Effector CD8-positive, alpha-beta T cell (primary cell): ENCODE measurements at places on chromosomes 3 and 15.
A peak's percentile ranks its signal among the peaks of the same experiment; 100 is the strongest.

- DNase-seq: no peak
Measured at GRCh38 chr3:126855374-126855773, 127.5 kb upstream of the PLXNA1 start.

- DNase-seq: no peak
Measured at GRCh38 chr3:17195856-17196604, 311.3 kb downstream of the PLCL2 start.

GRCh38 chr15:38564557-38565286 is at the start of gene RASGRP1:
Gene RASGRP1, minus strand, starts transcription at chr15:38564814. Its CDS starts 186 bp downstream, at chr15:38564628.
- peak; percentile 73 for DNase-seq

DNA sequence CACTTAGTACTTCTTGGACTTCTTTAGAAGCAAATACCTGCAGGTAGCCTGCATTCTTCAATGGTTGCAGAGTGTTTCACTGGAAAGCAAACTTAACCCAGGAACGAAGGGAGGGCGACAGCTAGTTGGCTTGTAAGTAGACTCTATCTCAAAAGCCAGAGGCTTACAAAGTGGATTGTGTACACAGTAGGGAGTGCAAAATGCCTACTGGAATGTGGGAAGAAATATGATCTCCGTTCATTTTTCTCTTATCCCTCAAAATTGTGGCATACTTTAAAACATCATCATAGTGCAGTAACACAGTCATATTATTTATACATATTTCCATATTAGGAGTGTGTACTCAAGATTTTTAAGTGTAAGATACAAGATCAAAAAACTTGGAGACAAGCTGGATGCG is 155.7 kb downstream of the LIPC start:
- DNase-seq: no peak

- no peak for DNase-seq
Measured at GRCh38 chr3:64856106-64856505, 168.3 kb upstream of the ADAMTS9 start.

DNA sequence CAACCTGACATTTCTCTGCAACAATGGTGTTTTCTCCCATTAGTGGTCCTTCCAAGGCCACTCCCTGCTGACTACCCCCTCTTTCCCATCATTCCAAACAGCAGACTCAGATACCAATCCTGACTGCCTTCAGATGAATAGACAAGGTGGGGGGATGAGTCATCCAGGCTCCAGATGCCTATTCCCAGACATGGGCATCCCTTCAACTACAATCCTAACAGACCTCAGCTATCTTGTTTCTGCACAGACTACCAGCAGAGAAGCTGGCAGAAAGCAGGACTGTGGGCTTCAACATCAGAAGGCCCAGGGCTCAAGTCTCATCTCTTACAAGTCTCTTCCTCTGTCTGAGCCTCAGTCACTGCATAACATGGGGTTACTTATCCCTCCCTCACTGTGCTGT is 2.2 kb downstream of the RBP1 start:
- DNase-seq: no peak

DNA sequence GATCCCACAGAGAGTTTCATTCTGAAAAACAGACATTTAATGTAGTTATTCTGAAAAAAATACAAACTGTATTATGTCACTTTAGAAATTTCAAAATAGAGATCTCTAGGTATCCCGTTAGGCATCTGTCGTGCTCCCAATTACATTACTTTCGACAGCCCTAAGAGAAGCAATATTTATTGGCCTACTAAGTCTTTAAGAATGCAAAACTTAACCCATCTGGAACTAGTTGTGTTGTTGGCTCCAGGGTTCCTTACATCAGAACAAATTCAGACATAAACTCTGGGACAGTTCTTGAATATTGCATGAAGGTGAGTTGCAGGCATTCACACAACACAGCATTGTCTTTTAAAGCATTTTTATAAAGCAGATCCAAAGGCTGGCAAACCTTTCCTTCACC is 498.4 kb downstream of the FHIT start:
- DNase-seq: no peak

DNA sequence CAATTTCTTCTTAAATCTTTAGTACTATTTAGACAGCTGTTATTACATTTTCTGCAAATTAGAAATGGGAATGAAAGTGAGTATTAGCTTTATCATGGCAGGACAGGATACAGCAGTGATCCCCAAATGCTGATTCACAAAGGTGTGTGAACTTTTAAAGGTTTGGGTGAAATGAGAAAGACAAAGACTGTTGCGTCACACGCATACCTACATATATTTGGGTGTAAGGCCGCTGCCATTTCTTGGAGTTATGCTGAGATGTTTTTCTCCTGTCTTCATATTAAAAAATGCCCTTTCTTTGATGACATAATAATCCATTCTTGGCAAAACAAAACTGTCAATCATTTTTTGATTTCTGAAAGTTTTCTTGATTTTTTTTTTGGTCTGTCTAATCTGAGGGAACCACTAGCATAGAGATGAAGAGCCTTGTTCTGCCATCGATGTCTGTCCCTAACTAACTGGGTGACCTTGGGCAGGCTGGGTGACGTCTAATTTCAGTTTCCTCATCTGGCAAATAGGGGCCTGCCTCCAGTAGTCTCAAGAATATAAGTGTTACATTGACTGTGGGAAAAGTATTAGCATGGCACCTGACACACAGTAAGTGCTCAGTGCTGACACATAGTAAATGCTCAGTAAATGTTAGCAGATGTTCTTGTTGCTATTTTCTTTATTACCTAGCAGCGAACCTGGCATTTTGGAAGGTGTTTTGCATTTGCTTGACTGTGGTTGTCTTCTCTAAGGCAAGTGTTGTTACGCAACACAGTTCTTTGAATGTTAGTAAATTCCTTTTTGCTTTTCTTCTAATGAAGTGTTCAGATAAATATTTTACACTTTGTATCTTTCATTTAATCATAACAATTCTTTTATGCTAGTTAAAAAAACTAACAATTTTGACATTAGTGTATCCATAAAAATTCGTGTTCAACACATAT is 5.0 kb downstream of the MITF start:
- DNase-seq: no peak

- DNase-seq: no peak
Measured at GRCh38 chr3:72754582-72754981, 93.7 kb downstream of the SHQ1 start.

DNA sequence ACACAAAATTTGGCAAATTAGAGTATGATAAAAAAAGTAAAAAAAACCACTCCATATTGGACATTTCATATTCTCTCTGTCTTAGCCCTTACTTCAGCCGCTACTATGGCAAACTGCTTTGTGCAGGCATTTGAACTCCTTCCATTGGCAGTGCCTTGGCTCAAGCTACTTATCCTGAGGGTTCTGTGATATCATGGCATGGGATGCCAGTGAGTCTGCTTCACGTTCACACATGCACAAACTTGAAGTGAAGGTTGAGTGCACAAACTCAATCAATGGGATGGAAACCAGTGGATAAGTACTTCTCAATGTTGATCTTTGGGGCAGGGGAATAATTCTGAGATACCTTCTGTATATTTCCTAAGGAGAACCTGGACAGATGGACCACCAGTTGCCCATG is 117.2 kb downstream of the IL20RB start:
- no peak for DNase-seq

GRCh38 chr15:92809880-92810361 is 90.2 kb upstream of the CHD2 start:
- DNase-seq: no peak

DNA sequence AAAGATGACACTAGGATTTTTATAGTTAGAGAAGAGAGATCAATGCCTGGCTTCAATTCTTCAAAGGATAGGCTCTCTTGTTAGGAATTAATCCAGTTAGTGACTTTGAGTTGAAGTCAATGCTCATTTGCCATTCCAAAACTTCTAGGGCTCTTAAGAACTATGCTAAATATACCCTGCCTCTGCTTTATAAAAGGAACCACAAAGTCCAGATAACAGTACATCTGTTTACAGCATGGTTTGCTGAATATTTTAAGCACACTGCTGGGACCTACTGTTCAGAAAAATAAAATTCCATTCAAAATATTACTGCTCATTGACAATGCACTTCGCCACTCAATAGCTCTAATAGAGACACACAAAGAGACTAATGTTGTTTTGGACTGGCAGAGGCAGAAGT is 786.6 kb upstream of the DPPA4 start:
- no peak for DNase-seq

GRCh38 chr15:64610257-64610919 is 150.0 kb downstream of the ZNF609 start:
- DNase-seq: no peak

DNA sequence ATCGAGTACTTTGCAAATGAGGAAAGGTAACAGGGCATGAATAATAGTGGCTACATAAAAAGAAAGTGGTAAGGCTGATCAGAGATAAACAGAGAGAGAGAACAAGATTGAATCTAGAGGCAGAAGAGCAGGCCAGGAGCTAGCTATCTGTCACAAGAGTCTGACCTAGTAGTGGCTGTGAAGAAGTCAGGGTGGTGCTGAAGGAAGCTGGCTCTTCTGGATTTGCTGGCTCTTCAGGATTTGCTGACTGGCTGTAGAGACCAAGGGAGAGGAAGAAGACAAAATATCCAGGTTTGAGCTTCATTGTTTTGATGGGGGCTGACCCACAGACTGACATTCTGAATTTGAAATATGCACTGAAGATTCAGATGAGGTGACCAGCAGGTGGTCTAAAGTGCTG is 142.3 kb downstream of the SSR3 start:
- no peak for DNase-seq

DNA sequence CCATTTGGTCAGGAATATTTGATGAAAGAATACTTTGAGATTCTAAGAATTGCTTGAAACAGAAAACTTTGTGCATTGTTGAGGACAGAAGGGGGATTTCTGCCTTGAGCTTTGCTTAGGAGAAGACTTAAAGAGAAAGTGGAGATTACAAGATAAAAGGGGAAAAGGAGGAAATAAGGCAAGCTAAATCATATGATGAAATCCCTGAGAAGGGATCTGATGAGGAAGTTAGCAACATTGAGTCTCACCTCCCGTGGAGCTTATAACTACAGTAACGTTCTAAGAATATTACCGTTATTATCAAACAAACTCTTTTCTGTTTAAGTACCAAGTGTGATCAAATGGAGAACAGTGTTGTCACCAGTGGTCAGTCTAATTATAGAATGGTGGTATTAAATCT is 414.7 kb upstream of the NAALADL2 start:
- no peak for DNase-seq
